ENCODE measurements at places on chromosomes 5 and 9.

DNA sequence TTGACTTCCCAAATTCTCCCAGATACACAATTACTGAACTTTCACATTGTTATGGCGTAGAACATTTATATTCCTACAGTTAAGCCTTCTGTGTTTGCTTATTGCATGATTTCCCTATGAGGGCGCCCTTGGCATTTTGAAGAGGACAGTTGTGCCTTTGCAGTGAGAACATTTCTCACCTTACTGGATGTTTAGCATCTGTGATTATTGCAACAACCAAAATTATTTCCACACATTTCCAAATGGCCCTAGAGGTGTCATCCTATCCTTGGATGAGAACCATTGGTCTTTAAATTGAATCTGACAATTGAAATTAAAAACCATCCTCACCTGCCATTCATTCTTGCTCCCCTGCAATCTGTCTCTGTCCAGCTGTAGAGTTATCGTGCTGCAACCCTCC lies 104.0 kb downstream of the MAMDC2 start:
- DNase-seq = no peak

GRCh38 chr9:97389249-97389648 lies 22.6 kb upstream of the TDRD7 start:
- no peak for DNase-seq

DNA sequence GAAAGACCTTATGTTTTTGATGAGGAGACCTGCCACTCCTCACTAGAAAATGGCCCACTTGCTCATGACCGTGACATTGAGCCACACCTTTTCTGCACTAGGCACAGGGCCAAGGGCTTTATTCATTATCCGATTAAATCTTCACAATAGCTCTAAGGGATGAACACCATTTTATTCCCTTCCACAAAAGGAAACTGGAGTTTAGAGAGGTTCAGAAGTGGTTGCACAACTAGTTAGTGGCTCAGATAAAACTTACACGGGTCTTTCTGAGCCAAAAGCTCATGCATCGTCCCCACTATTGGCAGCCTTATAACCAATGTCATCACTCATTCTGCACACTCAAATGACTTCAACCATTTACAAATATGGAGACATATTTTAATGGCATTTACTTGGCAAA lies 39.4 kb downstream of the SUSD1 start:
- DNase-seq = peak; percentile 31

DNA sequence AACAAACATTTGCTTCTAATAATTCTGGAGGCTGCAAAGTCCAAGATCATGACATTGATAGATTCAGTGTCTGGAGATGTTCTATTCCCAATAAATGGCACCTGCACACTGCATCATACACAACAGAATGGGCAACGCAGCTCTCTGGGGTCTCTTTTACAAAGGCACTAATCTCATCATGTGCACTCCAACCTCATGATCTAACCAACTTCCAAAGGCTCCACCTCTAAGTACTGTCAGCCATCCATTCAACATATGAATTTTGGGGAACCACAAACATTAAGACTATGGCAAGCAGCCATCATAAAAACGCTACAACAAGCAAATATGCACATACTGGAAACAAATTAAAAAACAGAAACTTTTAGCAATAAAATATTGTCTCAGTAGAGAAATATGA lies 121.1 kb downstream of the CYLC2 start:
- DNase-seq = no peak

DNA sequence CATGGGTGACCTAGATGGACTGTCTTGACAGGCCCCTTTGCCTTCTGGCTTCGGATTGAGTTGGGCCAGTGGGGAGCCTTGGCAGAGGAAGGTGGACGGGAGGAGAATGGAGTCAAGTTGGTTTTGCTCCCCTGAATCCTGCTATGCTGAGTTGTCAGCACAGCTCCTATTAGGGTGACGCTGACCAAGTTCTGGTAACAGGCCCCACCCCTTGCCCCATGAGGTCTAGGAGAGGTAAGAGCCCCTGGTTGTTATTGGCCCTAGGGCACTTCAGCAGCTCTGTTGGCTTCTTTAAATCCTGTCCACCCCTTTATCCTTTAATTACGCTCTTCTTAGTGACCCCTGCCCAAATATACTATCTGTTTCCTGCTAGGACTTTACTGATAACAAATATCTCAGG lies 39.4 kb upstream of the KIF2A start:
- DNase-seq = no peak

DNA sequence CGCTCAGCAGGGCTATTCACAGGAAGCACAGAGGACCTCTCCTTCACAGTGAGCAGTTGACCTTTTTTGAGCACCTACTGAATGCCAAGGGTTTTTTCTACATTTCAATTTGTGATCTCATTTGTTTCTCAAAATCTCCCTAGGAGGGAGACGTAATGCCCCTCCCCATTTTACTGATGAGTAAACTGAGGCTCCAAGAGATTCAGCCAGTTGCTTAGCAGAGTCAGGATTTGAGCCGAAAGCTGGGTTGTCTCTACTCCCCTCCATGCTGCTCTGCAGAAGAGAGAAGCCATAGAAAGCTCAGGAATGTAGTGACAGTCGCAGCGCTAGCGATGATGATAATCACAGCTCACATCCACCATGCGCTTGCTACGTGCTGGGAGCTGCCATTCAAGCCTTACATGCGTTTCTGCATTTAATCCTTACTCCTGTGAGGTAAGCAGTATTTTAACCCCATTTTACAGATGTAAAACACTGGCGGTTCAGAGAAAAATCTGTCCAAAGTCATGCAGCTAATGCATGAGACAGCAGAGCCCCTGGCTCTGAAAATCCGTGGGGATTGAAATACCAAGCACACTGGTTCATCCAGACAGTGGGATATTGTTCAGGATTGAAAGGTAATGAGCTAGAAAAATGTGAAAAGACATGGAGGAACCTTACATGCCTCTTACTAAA lies 33.8 kb downstream of the ERGIC1 start:
- DNase-seq = no peak

- no peak for DNase-seq
These were observed 56.6 kb downstream of the TEK start for GRCh38 chr9:27165670-27166069.
